ENCODE measurements at places on chromosomes 7 and 10.

GRCh38 chr10:14645239-14645960 is 129.3 kb downstream of the FAM107B start:
- DNase-seq: no peak

DNA sequence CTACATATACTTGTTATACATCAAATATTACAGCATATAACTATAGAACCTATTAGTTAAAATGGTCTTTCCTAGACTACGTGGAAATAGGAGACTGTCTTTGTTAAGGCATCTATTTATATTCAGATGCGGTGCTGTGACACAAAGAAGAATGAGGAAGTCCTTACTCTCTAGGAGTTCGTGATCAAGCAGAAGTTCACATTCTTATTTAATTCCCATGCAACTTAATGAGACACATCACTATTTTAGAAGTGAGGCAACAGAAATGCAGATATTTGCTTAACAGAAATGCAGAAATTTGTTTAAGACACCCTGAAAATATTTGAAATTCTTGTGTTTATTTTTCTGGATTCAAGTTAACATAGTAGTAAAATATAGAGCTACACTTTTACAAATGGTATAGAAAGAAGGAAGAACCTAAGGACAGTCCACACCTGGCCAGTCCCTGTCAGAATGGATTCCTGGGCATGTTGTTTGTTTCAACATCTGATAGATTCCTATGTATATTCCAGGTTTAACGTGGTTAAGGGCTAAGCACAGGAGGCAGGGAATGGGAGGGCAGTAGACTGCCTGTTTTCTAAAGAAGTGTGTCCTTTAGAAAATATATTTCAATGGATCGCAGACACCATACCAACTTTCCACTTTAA is 70.6 kb upstream of the NXPH1 start:
- DNase-seq: no peak

DNA sequence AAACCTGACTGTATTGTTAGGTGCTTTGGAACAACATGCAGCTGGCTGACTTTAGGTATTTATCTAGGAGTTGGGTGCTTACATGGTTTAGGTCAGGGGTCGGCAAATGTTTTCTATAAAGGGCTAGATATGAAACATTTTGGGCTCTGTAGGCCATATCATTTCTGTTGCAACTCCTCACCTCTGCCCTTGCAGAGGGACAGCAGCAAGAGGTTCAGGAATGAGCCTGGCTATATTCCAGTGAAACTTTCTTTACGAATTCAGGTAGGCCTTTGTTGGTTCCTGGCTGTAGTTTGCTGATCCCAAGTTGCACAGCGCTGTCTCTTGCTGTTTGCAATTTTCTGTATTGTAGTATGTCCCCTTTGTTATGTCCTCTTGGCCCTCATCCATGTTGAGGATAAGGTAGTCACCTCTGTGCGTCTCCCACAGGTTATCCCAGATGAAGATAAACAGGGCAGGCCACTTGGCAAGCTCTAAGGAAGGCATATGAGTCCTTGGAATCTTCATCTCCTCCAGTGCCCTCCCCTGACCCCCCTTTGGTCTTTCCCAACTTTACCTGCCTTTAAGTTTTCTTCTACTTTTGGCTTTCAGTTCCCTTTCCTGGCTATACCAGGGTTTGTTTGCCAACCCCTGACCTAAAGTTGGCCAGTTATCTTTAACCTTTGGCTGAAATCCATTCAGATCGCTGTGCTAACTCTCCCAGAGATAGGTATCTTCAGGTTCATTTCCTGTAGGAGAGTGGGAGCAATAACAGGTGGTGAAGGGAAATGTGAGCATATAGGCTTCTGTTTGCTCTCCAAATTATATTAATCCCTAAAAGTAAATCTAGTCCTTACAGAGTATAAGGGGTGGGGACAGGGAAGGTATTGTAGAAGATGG is 36.1 kb downstream of the SGPL1 start:
- DNase-seq: no peak

- no peak for DNase-seq
Measured at GRCh38 chr7:142811154-142811737, 40.5 kb downstream of the PRSS2 start.

- DNase-seq: no peak
Measured at GRCh38 chr7:68689087-68689433, 909.2 kb upstream of the AUTS2 start.

DNA sequence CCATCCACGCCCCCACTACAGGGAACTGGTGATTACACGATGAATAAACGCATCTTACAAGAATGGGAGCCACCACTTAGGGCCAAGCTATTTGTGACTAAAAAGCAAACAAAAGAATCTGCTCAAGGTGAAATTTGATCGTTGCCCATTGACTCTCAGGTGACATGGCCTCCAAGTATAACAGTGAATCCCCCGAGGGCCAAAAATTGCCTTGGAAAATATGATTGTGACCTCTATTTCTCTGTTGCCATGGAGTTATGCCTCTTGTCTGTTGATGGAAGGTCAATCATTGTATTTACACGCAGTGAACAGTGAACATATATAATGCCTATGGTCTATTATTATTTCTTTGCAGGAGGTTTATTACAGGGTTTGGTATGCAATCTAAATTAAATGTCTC is 282.3 kb downstream of the KLF6 start:
- DNase-seq: no peak

DNA sequence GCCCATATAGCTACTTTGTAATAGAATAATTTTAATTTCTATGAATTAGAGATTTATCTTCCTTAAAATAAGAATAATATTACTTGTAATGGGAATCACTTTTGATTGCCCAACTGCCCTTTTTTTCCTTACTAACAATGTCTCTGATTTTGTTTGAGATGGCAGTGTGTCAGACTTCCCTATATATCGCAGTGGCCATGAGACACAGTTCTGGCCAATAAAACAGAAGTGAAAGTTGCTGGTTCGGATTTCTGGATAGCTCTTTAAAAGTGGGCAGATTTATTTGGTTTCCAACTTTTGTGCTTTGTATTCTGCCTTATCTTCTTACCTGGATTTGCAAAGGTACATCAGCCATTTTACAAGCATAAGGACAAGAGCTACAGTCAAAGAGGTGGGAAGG is 170.2 kb downstream of the PPP1R17 start:
- DNase-seq: no peak

DNA sequence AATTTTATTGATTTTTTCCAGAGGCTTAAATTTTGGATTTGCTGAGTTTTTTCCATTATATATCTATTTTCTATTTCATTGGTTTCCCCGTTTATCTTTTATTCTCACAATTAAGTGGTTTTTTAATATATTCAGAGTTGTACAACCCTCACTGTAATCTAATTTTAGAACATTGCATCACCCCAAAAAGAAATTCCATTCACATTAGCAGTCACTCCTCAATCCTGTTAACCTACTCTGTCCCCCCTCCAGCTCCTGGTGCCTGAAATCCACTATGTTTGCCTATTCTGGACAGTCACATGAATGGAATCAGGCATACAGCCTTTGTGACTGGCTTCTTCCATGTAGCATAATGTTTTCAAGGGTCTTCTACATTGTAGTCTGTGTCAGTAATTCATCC is 55.8 kb upstream of the ITGA8 start:
- no peak for DNase-seq

- DNase-seq: no peak
Measured at GRCh38 chr10:74705358-74705980, 120.9 kb upstream of the KAT6B start.

- no peak for DNase-seq
Measured at GRCh38 chr7:54339073-54339472, 203.1 kb upstream of the VSTM2A start.

DNA sequence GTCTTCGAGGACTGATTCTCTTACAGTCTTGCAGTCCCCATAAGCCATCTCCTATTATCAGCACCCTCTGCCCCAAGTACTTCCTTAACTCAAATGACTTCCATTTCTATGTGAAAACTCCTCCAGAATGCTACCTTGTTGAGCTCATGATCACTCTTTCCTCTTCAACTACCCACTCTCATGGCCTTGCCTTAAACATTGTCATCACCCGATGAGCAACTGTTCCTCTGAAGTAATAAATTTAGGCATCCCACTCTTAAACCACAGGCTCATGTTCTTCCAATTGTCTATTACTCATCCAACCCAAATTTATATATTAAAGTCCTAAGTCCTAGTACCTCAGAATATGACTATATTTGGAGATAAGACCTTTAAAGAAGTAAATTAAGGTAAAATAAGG is 152.9 kb downstream of the C1GALT1 start:
- no peak for DNase-seq

GRCh38 chr7:100483722-100484672 is at the start of gene NYAP1:
Gene NYAP1, plus strand, starts transcription at chr7:100483927. Its CDS starts 1,385 bp downstream, at chr7:100485312.
- peak; percentile 49 for DNase-seq

DNA sequence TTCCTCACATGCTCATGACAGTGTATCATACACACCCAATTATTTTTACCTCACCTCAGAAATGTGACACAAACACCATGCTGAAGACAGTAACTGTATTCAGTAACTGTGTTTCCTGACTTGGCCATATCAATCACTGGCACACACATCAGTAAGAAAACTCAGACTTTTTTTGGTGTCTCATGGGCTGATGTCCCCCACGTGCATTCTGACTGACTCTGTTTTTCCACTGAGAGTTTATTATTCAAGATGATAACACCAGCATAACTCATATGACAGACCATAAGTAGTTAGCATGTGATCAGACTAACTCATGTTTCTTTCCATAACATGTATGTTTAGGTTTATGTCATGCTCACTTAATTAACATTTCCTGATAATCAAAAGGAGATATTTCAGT is 124.8 kb downstream of the CD36 start:
- DNase-seq: no peak

DNA sequence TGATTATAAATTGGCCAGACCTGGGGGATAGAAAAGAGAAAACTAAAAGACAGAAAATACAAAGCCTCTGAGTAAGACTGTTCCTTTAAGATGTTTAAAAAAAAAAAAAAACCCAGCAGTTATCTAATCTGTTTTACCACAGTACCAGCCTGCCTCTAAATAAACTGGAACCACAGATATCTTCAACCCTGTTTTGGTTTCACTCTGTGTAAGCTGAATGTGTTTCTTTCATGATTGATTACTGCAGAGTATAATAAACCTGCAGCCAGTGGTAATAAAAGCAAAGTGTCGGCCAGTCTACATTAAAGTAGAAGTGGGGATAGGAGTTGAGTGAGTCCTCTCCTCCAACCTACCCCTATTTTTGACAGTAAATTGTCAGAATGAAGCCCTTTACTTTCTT is 40.6 kb downstream of the MGAM2 start:
- DNase-seq: no peak

GRCh38 chr7:142795339-142795863 is 24.6 kb downstream of the PRSS2 start:
- peak; percentile 67 for DNase-seq

DNA sequence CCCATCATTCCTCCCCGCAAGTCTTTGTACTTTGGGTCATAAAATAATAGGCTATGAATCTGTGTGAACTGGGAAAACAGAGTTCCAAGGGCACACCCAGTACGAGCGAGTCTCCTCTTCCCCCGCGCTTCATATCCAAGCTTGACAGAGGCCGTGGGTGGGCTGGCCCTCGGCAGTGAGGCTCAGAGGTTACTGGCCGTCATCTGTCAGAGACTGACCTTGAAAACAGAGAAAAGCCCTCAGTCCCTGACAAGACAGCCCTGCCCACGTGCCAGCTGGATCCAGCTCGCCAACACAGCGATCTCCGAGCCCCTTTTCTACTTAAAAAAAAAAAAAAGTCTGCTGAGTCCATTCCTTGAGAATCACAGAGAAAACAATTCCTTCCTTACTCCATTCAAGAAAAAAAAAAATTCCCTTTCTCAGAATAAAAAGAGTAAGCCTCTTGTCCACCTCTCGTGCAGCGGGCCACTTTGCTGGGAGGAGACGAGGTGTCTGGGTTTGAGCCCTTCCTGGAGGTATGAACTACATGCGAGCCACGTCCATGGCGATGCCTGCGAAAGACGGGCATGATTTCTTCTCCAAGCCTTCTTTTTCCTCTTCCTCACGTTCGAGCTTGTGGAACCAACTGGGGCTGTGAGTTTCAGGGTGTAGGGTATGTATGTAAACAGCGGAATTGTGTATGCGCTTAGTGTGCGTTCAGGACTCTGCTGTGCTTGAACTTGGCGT is 744 bp upstream of the BICC1 start:
- DNase-seq: no peak

DNA sequence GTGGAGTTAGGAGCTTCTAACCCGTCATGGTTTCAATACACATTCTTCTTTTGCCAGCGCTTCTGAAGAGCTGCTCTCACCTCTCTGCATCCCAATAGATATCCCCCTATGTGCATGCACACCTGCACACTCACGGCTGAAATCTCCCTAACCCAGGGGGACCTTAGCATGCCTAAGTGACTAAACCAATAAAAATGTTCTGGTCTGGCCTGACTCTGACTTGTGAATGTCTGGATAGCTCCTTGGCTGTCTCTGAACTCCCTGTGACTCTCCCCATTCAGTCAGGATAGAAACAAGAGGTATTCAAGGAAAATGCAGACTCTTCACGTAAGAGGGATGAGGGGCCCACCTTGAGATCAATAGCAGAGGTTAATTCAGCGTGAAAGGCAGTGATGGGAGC is 22.4 kb downstream of the PRSS2 start:
- no peak for DNase-seq

DNA sequence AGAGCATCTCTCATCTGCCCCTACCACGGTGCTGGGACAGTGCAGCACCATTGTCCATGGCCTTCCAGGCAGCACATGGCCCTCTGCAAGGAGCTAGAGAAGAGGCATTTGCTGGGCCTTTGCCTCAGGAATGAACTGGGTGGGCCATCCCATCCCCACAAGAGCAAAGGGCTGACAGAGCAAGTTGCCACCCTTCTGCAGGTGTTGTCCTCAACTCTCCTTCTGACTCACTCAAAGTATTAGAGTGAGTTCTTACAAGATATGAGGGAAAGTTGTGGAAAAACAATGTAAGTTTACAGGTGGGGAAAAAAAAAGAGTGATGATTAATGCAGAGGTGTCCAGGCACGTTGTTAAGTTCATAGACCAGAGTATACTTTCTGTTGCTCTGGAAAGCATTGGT is 261.2 kb downstream of the SKIDA1 start:
- DNase-seq: no peak

DNA sequence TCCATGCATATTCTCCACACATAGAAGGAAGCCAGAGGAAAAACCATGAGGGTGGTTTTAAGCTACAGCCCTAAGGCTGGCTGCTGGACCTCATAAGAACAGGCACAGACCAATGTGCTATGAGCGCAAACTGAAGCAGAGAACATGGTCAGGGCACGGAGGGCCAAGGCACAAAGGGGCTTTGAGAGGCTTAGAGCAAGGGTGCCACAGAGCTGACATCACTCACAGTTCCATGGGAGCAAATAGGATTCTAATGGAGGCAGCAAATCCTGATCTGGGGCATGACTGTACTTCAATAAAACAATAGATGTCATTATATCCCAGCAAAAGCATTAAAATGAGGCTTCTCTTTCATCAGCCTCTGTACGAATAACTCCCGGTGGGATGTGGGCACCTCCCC is 162.4 kb downstream of the COBL start:
- no peak for DNase-seq

DNA sequence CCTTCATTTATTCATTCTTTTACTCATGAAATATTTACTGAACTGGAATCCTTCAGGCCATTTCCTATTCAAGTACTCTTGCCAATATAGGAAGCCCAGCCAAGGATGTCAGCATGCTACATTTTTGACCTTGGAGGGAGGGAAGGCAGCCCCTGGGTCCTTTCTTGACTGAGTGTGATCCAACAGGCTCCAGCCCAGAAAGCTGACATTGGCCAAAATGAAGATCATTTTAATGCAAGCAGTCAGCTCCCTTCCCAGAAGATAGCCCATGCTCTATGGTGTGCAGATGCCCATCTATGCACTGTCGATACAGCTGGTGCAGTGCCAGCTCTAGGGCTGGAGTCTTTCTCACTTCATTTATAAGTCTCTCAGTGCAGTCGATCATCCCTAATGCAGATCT is 646.0 kb downstream of the KCNMA1 start:
- no peak for DNase-seq
